ELF-1 (cell line): ENCODE measurements at places on chromosomes 11 and 22.

DNA sequence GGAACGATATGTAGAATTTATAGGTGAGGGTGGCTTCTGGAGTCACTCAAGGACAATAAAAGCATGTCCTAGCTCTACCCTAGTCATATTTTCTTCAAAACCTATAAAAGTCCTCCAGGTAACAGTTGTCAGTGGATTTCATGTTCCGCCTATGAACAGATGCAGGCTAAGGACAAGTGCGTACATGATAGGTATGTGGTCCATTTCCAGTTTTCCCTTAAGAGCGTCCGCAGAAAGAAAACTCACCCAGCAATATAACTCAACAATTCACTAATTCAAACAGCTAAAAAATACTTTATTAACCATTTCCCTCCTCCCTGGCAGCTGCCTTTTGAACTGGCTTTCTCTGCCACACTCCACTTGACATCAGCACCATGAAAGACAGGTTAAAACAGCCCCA is 50.2 kb upstream of the CCDC34 start:
- no peak for DNase-seq

DNA sequence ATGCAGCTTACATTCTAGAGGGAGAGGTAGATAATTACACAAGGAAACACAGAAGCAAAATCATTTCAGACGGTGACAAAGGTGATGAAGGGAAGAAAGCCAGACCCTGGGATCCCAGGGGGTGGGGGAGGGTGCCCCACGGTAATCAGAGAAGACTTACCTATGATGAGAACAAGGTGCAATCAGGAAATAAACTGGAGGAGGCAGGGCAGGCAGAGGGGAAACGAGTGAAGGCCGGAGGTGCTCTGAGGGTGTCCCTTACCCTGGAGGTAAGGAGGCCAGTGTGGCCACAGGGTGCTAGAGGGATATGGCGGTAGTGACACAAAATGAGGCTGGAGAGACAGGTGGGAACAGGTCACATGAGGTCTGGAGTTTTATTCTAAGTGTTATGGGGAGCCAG is 13.9 kb upstream of the SCGB1A1 start:
- DNase-seq, result no peak

DNA sequence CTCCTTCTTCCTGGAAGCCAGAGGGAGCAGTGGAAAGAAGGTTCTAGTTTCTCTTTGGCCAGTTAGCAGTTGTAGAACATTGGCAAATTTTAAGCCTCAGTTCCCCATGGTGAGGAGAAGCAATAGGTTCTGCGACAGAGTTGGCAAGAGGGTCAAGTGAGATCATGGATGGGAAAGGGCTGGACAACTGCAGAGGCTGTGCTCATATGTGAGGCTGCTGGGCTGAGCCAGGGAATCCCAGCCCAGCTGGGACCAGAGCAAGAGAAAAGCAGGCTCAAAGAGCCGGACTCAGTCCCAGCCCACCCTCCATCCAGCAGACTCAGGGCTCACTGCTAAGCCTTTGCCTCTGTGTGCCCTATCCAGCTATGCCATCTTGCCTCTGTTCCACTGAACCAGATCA is 66.8 kb upstream of the MYOD1 start:
- no peak for DNase-seq

DNA sequence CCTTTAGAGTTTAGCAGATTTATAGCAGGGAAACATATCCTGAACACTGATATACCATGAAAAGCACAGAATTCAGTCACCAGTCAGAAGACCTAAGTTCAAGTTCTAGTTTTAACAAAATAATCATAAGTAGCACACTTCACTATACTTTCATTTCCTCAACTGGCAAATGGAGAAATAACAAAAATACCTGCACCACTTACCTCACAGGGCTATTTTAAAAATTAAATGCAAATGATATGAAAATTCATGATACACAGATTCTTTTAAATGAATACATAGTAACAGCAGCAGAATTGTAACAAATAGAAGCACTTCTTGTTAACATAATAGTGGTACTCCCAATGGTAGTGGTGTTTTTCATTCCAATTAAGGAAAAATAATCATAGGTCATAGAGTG is 139.0 kb downstream of the FCHSD2 start:
- DNase-seq, result no peak

- peak; percentile 75 for DNase-seq
Observed at GRCh38 chr22:30763815-30764673, 69.4 kb downstream of the OSBP2 start.

- no peak for DNase-seq
Observed at GRCh38 chr22:44773082-44773481, 20.7 kb downstream of the ARHGAP8 start.

DNA sequence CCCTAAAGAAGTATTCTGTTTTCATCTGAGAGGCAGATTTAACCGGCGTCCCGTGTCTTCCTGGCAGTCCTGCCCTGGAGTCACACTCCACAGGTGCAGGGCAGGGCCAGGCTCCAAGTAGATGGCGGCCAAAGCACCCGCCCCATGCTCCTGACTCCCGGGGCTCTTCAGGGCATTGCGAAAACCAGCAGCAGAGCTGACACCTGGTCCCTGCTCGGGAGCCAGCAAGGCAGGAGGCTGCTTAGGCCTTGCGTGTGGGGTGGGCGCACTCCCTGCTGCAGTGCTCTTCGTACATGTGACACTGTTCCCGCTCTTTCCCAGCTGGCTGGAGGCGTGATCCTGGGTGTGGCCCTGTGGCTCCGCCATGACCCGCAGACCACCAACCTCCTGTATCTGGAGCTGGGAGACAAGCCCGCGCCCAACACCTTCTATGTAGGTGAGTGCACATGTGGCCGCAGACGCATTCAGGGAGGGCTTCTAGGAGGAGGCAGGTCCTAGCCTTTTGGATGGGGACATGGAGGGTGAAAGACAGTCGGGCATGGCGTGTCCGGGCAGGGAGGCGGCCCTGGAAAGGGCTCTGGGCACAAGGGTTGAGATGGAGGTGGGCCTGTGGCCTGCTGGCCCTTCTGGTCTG is 10.3 kb upstream of the TSSC4 start:
- no peak for DNase-seq

DNA sequence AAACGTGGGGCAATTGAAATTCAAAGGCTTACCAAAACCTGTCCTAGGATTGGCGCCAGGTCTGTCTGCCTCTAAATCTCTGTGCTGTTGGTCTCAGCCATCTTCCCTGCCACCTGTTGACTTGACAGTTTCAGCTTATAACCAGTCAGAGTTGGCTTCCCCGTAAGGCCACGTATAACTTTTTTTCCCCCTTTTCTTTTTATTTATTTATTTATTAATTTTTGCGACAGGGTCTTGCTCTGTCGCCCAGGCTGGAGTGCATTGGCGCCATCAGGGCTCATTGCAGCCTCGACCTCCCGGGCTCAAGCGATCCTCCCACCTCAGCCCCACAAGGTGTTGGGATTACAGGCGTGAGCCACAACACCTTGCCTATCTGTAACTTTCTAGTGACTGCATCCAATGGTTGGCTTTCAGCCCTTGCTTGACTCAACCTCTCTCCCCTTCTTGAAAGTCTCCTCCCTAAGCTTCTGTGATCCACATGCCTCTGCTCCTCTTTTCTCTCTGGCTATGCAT is 1.4 kb upstream of the SYVN1 start:
- DNase-seq, result no peak

DNA sequence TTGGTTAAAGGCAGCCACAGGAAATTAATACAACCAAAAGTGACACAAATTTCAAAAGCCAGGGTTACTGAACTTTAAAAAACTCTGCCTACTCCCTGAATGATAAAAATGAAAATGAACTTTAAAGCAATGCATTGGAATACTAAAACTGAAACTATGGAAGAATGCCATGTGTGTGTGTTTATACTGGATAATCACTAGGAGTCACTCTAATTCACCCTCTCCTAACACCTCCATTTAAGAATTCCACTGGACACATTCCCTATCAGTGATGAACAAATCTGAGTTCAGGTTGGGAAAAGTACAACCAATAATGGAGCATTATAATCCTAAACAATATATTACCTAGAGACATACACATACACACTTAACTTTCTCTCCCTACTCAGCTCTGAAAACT is 27.5 kb upstream of the PLAAT3 start:
- no peak for DNase-seq

GRCh38 chr11:104705490-104706190 is 192.6 kb downstream of the CASP12 start:
- no peak for DNase-seq

- DNase-seq, result no peak
Observed at GRCh38 chr22:43720716-43721115, 91.4 kb downstream of the EFCAB6 start.

DNA sequence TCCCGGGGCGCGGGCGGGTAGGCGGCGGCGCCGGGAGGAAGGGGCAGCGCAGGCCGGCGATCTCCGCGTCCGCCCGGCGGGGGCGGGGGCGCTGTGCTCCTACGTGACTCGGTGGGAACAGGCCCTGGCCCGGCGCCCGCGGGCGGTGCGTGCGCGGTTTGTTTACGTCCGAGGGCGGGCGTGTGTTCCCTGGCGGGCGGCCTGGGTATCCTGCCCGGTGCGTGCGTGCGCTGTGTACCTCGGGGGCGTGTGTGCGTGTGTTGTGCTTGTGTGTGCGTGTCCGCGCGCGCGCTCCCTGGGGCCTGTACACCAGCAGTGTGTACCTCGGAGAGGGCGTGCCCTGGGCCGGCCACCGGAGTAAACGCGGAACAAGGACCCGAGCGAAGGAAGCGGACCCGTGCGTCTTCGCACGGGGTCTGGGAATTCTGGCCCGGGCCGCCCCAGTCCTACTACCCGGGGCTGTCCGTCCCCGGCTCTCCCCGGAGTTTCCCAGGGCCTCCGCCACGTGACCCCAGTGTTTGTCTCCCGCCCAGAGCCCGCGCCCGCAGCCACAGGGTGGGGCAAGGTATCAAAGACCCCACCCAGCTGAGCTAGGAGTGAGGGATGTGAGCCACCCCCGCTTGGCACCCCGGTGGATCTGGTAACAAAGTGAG is 769 bp downstream of the MAFF start:
- peak; percentile 75 for DNase-seq

GRCh38 chr11:102882389-102883024 is 7.7 kb upstream of the MMP12 start:
- no peak for DNase-seq

DNA sequence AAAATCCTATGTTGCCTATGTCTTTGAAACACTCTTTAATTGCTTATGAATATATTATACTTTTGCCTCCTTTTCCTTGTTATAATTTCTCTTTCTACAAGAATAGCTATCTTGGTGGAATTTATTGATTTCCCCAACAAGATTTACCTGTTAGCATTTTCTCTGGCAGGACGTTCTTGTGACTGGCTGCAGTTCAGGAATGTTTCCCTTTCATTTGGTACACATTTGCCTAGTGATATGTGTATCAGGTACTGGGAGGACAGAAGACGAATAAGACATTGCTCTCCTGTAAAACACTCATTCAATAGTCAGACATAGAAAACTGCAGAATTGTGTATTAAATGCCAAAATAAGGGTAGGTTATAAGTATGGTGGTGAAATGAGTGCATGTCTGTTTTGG is 279.9 kb downstream of the FAT3 start:
- DNase-seq, result no peak

- no peak for DNase-seq
Observed at GRCh38 chr11:128195057-128195751, 392.2 kb downstream of the ETS1 start.

DNA sequence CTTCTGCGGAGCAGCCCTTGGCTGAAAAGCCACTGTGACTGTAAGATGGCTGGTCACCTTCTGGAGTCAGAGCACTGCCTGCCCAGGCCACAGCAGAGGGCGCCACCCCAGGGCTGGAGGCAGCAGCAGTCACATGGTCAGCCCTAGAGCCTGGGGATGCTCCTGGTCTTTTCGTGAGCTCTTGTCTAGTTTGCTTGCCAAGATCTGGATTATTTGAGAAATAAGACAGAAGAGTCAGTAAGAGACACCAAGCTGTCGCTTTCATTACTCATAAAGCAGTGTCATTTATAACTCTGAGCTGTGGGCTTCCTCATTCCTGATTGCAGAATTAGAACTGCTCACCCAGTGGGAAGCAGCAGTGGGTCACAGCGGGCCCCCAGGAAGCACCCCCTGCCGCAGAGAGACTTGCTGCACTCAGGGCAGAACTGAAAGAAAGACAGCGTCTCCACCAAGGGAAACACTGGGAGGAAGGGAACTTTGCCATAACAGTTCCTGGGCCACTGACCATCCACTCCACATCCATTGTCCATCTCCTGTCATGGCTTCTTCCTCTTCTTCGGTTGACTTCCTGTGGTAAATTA is 56.7 kb downstream of the PPP6R2 start:
- DNase-seq, result peak; percentile 63

DNA sequence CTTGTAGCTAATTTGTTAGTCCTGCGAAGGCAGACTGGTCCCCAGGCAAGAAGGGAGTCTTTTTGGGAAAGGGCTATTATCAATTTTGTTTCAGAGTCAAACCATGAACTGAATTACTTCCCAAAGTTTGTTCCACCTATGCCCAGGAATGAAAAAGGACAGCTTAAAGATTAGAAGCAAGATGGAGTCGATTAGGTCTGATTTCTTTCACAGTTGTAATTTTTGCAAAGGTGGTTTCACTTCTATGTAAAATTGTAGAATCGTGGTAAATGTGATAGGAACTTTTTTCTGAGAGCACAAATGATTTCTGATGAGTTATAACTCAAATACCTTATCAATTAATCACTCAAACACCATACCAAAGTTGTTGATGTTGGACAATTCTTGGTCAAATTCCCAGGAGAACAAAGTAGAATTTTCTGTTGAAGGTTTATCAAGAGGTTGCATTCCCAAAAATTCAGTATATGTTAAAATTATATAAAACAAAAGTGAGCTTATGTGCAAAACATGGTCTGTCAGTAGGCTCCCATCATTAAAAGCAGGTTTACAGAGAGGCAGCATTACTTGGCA is 2.9 kb upstream of the CTSC start:
- DNase-seq, result no peak

- DNase-seq, result no peak
Observed at GRCh38 chr22:48952256-48953102, 875.2 kb downstream of the BRD1 start.

GRCh38 chr11:110172468-110173065 is 79.4 kb downstream of the ZC3H12C start:
- DNase-seq, result no peak

DNA sequence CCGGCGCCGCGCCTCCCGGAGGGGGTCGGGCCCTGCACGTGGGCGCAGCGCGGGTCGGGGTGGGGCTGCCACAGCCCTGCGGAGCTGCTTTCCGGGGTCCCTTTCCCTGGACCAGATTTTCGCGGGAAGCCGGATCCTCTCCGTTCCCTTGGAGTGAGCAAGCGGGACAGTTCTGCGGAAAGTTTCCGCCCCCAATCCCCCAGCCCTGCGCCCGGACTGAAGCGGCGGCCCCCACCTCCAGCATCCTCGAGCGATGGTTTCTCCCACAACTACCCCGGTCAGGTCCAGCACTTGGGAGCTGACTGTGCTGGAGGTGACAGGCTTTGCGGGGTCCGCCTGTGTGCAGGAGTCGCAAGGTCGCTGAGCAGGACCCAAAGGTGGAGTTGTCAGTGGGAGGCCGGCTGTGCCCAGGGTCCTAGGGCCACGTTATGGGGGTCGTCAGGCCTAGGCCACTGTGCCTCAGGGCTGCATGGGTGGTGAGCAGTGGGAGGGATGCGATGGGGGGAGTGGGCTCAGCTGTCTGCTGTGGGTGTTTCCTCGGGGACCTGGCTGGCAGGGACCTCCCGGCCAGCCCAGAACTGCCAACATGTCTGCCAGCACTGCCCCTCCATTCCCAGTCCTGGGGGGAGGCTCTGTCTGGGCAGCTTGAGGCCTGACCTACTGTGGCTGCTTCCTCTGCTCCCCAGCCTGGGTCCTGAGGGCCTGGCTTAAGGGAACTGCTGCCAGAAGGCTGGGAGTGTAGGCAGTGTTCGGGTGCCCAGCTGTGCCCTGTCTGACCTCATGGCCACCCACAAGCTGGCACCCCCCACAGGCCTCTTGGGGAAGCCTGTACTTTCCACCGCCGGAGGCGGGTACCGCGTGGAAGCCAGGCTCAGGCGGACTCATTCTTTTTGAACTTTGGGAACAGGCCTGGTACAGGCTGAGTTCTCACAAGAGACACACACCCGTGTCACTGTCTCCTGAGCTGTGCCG is 726 bp downstream of the ST3GAL4 start:
- DNase-seq, result peak; percentile 38
